ENCODE measurements at places on chromosomes 11 and 22.
A peak's percentile ranks its signal among the peaks of the same experiment; 100 is the strongest.

GRCh38 chr11:4643076-4643475 lies 706 bp upstream of the OR51E1 start:
- DNase-seq: no peak

DNA sequence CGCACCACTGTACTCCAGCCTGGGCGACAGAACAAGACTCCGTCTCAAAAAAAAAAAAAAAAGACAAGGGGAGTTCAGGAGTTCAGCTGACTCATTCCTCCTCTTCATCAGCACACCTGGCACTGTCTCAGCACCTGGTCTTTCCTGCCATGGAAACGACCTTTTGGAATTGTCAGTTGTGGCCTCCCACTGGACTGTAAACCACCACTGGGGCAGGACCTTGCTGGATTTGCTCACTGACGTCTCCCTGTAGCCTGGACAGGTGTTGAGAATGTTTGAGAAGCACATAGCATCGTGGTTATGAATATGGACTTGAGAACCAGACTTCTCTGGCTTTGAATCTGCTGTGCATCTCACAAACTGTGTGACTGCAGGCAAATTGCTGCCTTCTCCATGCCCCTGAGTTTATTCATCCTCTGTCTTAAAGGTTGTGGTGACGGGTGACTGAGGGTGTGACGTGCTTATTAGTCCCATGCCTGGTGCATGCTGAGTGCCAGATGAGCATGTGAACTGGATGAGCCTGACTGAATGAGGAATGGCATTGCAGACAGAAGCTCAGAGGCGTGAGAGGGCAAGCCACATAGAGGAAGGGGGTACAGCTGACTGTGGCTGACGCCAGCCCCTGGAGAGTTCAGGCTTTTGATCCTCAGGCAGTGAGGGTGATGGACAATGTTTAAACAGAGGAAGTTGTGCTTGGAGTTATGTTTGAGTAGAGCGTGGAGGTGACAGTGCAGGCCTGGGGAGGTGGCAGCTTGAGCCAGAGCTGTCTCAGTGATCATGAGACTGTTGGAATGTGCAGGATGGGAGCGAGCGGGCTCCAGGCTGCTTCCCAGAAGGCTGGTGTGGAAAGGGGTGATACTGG lies 12.7 kb downstream of the TOM1 start:
- DNase-seq: peak; percentile 67

GRCh38 chr11:107675902-107676301 lies 36.0 kb downstream of the SLN start:
- DNase-seq: no peak

DNA sequence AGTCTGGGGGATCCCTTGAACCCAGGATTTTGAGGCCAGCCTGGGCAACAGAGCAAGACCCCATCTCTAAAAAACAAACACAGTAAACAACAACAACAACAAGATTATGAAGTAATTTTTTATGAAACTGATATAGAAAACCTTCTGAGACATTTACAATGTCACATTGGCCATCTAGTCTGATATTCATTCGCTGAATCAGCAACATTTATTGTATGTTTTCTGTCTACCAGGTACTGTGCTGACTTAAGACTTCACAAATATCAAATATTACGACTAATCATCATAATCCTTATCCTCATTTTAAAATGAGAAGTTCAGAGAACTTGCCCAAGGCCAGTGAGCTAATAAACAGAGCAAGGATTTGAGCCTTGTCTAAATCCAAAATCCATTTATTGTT lies 120.8 kb downstream of the ATM start:
- DNase-seq: no peak

DNA sequence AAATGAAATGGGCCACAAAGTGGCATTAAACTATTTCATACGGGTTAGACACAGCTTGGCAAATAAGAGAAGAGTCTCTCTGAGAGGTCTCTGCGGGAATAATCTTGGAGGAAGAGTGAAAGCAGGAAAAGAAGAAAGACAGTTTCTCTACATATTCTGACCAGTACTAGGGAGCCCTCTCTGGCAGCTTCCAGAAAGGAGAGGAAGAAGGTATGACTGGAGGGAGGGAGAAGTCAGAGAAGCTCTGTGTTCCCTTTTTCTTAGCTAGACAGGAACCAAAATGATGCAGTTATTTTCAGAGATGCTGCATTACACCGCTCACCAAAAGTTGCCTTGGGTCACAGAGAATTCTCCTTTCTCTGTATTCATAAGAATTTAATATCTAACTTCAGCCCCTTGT lies 382.1 kb downstream of the KCNA4 start:
- no peak for DNase-seq

GRCh38 chr22:37281195-37281594 lies 1.1 kb upstream of the CYTH4 start:
- DNase-seq: no peak

DNA sequence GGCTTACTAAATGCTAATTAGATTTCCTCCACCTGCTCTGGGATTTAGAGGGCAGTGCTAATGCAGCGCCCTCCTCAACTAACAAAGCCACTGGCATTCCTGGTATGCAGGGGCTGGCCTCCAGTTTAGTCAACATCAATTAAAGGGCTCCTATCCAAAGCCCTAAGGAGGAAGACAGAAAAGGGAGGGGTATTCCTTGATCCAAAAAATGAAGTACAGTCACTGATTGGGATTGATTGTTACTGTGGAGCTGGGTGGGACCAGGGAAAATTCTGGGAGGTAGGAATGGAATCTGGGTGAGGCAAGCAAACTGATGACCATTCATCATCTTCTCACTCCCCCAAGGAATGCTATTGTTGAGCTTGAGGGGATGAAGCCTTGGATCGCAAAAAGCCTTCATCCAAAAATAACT lies 52.2 kb downstream of the GAB2 start:
- peak; percentile 56 for DNase-seq

- no peak for DNase-seq
Measured at GRCh38 chr11:62600367-62601121, 1.1 kb downstream of the MTA2 start.

GRCh38 chr11:57674251-57674650 lies 6.3 kb downstream of the ZDHHC5 start:
- DNase-seq: no peak

DNA sequence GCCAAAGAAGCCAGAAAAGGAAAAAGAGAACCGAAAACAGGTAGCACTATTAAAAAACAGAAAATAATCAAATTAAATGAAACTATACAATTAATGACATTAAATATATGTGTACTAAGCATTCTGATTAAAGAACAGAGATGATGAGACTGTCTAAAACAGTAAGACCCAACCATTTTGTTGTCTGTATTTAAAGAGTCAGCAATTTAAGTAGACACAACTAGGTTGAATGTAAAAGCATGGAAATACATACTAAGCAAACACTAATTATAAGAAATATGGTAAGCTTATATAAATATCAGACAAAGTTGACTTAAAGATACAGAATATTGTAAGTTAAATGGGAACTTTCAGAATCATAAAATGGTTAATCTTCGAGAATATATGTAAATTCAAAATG lies 774.6 kb upstream of the RAG2 start:
- DNase-seq: no peak

DNA sequence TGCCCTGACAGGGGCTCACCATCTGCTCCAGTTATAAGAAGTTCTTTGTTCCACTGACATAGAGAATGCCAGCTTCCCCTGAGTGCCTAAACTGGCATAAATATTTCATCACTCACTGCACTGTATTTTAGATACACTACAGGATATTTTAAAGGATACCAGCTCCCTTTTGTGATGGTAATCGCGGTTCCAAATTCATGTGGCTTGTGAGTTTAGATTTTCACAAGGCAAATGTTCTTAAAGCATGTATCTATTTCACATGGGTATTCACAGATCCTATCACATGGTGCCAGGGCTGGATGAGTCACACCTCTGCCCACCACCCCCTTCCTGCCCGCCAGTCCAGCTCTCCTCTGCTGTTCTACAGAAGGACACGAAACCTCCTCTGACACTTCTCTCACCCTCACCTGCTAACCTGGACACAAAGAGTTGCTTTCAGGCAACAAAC lies 105.5 kb downstream of the KCNC1 start:
- DNase-seq: no peak

DNA sequence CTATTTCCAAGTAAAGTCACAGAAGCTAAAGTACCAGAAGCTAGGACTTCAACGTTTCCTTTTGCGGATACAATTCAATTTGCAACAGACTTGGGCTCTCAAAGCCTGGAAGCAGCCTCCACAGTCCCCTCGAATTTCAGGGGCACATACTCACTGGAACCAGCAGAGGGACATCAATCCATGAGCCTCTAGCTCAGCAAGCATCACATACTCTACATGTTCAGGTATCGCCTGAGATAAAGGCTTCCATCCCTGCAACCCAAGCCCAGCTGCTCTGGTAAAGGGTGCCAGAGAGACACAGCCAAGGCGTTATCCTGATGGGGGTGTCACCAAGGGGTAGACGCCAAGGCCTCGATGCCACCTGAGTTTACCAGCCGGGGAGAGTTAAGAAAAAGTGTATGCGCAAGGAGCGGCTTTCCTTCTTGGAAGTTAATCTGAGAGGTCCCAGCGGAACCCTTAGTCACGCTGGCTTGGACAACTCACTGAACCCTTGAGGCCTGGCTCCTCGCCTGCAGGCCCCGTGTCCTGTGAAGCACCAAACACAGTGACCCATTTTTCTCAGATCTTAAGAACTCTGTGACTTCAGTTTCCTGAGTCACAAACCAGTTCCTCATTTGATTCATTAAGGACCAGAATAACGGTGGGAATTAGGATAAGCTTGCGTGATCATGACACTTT lies 13.0 kb downstream of the LTO1 start:
- no peak for DNase-seq

- DNase-seq: peak; percentile 4
Measured at GRCh38 chr22:30694171-30694639, 469 bp upstream of the OSBP2 start.

GRCh38 chr11:111934306-111934705 lies 2.8 kb upstream of the DIXDC1 start:
- no peak for DNase-seq

DNA sequence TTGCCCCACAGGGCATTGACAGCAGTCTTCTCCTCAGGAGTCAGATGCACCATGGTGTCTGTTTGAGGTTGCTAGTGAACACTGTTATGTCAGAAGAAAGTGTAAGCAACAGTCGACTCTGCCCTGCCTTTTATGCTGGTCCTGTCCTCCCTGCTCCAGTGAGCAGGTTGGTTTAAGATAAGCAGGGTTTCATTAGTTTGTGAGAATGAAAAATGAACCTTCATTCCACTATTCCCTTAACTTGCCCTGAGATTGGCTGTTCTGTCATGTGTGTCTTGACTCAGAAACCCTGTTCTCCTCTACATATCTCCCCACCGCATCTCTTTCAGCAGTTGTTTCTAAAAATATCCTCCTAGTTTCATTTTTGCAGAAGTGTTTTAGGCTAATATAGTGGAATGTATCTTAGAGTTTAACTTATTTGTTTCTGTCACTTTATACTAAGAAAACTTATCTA lies at the start of gene HBD:
TSS of gene HBD (minus strand) at position 103 of the 454 bp plus-strand sequence. CDS start at position 53, 50 bp downstream.
- no peak for DNase-seq

DNA sequence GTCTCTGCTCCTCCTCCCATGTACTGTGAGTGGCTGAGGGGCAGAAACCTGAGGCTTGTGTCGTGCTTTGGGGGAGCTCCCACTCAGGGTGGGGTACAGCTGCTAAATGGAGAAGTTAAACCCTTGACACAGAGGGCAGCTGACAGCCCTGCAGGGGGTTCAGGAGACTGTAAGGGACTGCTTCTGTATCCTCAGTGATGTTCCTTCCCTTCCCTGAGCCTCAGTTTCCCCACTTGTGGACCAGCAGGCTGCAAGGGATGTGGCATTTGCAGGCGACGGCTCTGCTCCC lies 15.6 kb downstream of the SYNGR1 start:
- DNase-seq: no peak

- no peak for DNase-seq
Measured at GRCh38 chr11:44808053-44808753, 81.4 kb downstream of the TSPAN18 start.

GRCh38 chr11:86620891-86621521 lies 51.4 kb downstream of the ME3 start:
- peak; percentile 85 for DNase-seq

GRCh38 chr22:29040385-29041275 lies 21.0 kb downstream of the C22orf31 start:
- DNase-seq: peak; percentile 88

DNA sequence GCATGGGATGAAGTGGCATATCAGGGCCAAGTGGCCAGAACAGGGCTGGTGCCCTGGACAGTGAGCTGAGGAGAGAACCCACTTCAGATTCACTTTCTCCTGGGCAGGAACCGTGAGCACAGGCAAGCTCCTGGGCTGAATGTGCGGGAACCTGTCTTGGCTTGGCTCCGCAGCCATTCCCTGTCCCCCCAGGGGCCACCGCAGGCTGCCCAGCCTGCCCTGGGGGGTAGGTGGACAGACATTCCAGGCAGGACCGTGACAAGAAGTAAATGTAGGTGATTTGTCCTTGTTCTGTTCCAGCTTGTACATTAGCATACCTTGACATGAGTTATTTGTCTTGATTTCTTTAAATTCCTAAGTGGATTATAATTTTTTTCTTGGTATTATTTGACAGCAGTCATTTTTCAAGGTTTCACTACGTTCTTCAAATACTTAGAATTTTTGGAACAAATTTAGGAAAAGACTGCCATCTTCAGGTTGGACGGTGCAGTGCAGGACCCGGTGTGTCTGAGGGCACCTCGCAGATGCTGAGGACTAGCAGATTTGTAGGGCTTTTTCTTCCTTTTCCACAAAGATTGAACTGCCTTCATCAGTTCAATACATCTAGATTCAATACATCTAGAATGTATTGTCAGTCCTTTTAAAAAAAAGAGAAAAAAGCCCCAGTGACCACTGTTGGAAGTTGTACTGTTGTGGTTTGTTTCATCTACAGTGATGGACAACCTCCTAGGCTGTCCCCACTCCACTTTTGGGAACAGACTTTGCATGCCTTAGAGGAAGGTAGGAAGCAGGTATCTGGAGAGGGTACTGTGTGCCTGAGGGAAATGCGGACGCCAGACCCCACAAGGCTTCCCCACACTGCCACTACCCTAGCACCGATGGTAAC lies 115.1 kb upstream of the RASSF10 start:
- DNase-seq: peak; percentile 73

DNA sequence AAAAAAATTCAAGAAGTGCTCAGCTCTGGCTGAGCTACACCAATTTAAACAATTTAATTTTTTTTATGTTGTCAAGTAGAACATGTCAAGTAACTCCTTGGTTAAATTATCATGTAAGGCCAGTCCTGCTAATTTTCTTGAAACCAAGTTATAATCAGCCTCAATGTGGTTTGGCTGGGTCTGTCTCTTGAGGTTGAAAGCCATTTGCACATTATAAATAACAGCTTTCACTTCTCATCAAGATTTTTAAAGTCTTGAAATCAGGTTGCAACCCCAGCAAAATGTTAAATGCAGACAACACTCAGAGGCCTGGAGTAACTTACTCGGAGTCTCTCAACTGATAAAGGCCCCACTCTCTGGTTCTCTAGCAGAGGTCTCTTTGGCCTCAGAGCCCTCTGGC lies 324.4 kb downstream of the BRD1 start:
- no peak for DNase-seq

Measured in fibroblast of skin of scalp (primary cell).